ENCODE measurements at places on chromosomes 11 and 22.

DNA sequence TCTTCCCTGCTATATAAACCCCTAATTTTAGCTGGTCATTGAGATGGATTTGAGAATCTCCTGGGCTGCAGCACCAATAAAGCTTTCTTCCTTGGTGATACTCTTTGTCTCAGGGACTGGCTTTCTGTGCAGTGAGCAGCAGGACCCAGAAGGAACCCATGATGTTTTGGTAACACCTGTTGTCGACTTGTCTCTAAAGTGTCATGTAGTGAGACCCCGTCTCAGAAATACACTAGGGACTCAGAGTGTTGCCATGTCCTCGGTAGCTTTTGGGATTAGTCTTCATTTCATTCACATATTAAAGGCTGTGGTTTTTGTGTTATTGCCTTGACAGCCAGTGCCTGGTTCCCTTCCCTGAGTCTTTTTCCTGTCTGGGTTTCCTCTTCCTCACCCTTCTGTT lies 1078.7 kb downstream of the TBC1D22A start:
- DNase-seq, result no peak

DNA sequence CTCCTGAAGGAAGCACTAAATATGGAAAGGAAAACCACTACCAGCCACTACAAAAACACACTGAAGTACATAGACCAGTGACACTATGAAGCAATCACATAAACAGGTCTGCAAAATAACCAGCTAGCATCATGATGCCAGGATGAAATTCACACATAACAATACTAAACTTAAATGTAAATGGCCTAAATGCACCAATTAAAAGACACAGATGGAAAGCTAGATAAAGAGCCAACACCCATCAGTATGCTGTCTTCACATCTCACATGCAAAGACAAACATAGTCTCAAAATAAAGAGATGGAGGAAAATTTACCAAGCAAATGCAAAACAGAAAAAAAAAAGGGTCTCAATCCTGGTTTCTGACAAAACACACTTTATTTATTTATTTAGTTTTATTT lies 171.7 kb downstream of the TTC28 start:
- no peak for DNase-seq

- no peak for DNase-seq
Observed at GRCh38 chr11:110689306-110689705, 22.9 kb downstream of the ARHGAP20 start.

GRCh38 chr11:93969925-93970922 lies 50.9 kb upstream of the HEPHL1 start:
- no peak for DNase-seq

Measured in activated CD4-positive, alpha-beta T cell treated with anti-CD3 and anti-CD28 coated beads, Interleukin-2, Interleukin-4, amounts not matched to agents 100 ng/mL and 50 ng/mL, durations not matched to agents 16 hours and 8 hours (primary cell).